ENCODE measurements at places on chromosomes 13 and 19.

DNA sequence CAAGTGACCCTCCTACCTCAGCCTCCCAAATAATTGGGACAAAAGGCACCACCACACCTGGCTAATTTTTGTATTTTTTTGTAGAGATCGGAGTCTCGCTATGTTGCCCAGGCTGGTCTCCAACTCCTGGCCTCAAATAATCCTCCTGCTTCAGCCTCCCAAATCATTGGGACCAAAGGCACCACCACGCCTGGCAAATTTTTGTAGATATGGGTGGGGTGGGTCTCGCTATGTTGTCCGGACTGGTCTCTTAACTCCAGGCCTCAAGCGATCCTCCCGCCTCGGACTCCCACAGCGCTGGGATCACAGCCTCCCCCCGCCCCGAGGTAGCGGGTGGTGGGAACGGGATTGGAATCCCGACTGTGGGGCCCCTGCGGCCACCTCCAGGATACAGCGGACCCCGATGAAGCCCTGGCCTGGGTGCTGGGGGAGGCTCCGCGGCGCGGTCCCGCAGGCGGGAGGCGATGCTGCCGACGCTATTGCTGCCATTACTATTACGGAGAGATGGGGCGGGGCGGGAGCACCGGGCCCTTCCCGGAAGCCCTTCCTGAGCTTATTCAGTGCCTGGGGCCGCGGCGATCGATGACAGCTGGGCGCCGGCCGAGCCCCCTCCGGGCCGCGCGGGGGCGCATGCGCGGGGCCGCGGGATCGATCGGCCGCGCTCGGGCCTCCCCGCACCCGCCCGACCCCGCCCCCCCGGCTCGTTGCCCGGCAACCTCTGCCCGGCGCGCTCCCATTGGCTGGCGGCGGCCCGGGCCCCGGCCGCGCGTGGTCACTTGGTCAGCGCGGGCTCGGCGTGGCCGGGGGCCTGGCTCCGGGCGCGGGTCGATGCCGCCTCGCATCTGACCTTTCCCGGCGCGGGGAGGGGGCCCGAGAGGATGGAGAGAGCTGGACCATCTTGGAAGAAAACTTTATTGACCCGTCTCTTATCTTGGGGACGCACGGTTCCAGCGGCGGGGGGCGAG, 27.9 kb upstream of the ONECUT3 start:
- DNase-seq = no peak

DNA sequence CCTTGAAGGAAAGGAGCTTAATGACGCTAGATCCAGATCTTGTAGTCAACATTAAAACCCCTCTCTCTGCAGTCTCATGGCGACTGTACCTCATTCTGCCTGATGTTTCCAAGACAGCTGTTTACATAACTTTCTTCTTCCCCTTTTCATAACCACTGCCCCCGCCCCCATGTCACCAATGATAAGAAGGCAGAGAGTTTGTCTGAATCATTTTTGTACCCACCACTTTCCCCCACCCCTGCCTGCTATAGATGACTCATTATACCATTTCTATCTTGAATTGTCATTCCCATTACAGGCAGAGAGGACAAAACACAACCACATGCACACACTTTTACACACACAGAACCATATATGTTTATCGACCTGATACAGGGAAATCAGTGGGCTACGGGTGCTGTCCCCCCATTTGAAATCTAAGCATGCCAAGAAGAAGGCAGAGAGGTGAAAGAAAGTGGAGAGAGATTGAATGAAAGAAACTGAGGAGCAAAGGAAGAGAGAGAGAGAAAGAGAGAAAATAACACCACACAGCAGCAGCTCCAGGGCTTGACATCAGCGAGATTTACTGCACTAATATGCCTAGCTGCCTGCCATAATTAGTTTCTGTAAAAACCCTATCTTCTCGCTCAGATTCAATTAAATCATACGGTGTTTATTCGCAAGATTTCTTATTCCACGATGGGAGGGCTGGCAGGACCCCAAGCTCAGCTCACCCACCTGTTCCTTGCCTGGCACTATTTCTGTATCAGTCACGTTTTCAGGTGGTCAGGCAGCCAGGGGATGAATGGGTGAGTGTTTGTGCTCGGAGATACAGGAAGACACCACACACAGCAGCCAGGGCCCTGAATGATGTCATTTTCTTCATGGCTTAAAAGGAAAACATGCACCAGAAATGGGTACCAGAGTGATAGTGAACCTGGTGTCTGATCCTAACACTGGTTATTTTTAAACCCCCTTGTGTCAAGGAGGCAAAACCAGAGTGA, 114.3 kb upstream of the SERP2 start:
- peak; percentile 33 for DNase-seq

DNA sequence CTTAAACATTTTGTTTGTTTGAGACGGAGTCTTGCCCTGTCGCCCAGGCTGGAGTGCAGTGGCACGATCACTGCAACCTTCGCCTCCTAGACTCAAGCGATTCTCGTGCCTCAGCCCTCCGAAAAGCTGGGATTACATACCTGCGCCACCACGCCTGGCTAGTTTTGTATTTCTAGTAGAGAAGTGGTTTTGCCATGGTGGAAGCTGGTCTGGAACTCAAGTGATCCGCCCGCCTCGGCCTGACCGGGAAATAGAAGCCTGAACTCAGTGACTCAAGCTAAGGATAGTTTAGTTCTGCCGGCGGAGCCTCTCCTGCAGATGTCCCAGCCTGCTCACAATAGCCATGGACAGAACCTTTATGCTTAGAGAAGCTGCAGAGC, 53.0 kb upstream of the ZNF254 start:
- peak; percentile 28 for DNase-seq

DNA sequence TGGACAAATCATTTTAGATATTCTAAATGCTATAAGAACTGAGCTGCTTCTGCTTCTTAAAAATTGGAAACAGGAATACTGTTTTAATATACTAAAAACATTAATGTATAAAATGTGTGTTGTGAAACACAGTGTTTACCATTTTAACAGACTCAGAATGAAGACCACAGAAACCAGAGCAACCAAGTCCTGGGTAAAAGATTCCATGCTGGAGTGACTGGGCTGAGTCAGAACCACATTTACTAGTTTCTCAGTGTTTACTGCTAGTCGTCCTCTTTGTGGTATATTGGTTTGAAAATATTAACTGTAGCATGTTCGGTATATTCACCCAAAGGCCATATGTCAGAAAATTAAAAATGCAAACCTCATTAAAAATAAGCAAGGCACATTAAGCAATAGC, 31.9 kb downstream of the ANKRD10 start:
- no peak for DNase-seq

GRCh38 chr13:33168321-33168960, 117.1 kb downstream of the STARD13 start:
- DNase-seq = no peak

- no peak for DNase-seq
Observed at GRCh38 chr19:533364-534058, 2.0 kb downstream of the CDC34 start.

DNA sequence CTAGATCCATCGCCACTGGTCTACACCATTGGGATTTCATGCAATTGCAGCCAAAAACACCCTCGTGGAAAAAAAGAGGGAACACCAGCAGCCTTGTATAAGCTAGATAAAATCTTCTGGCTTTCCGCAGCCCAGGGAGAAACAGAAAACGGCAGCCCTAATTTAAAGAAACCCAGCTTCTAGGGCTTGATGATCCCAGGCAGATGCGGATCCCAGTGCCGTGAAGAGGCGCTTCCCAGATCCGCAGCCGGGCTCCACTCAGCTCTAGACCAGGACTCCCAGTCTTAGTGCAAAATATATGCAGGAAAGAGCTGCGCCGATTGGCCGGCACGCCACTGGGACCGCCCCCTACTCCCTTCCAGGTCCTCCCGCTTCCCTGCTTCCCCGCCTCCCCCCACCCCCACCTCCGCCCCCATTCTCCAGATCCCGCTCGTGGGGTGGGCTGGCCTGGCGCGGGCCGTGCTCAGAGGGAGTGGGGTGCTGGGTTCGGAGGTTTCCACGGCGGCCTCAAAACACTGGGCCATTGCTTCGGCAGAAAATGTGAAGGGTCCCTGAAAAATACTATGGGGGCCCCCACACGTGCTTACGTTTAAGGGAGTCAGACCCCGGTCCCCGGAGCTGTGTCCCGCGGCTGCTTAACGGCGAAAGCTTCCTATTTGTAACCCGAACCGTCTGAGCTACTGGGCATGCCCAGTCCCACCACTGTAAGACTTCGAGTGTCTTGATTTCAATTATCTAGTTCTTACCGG, 63.1 kb downstream of the SERP2 start:
- DNase-seq = peak; percentile 94

DNA sequence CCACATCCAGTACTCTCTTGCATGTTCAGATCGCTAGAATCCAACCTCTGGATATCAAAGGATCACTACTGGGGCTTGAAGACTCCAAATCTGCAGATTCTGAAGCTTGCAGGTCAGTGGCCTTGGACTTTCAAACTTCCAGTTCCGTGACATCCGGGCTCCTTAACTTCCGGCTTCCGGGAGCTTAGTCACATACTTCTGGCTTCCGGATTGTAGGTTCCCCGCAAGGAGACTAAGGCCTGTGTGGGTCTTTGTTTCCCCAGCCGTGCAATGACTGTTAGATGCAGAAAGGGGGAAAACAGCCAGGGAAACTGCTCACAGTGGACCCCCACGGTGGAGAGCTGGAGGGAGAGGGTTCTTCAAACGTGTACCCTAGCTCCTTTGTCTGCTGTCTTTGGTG, 41.4 kb downstream of the ZNF333 start:
- DNase-seq = no peak

GRCh38 chr13:37068962-37069361, 9.5 kb upstream of the SUPT20H start:
- no peak for DNase-seq

DNA sequence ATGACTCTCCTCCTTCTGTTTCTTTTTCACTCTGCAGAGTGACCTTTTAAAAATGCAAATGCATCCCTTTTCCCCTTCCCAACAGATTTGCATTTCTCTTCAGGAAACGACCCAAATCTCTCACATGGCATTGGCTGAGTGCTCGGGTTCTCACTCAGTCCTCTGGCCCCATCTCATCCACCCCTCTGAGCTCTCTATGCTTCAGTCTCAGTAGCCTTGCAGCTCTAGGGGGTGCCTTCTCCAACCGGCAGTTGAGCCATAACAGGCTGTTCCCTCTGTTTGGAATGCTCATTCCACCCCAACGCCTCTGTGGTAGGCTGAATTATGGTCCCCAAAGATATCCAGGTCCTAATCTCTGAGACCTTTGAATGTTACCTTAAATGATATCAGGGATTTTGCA, 78.2 kb downstream of the AKAP11 start:
- DNase-seq = no peak

DNA sequence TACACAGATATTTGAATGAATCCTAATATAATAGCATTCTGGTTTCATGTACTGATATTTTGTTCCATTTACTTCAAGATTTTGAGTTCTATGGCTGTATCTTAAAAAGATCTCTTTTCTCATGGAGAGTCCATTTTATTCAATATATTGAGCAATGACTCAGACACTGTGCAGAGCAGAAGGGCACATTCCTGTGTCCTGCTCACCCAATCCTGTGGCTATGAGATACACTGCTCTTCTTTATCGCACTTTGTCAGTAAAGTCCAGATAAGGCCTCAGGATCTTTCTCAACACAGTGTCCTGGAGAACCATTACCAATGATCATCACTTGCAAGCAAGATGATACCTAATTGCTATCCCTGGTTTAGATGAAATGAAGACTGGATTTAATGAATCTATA, 155.0 kb downstream of the CYSLTR2 start:
- DNase-seq = no peak

DNA sequence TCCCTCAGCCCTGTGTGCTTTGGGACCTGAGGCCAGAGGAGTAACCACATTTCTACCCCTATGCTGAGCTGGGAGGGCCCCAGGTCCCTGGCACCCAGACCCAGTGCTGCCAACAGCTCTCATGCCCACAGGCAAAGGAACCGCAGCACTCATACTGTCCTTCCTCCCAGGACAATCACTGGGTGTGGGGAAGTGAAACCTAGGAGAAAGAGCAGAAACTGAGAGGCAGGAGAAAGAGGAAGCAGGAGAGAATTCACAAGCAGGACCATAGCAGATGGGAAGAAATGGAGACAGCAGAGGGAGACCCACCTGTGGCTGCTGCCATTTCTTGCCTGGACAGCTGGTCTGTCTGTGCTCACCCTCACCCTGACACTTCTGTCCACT, 18.9 kb downstream of the CCDC97 start:
- DNase-seq = no peak

GRCh38 chr19:2150794-2151338, 500 bp downstream of the AP3D1 start:
- no peak for DNase-seq

GRCh38 chr19:33622809-33623511, 1.2 kb downstream of the CHST8 start:
- DNase-seq = no peak

GRCh38 chr19:49559928-49560327, 20.4 kb downstream of the NOSIP start:
- no peak for DNase-seq

GRCh38 chr13:61253105-61253877, 162.4 kb downstream of the PCDH20 start:
- no peak for DNase-seq
